Neural crest cell (in vitro differentiated cells): ENCODE measurements at places on chromosomes 5 and 9. TPM values are rescaled to one million over a fixed set of nuclear protein-coding genes. Genes with fewer than 3 reads are reported as not detected.

GRCh38 chr9:126499005-126499910 is 114.5 kb upstream of the LMX1B start:
- peaks cover 15% of the 10 kb centered on the region for H3K27me3 ChIP-seq
- DNase-seq, result peak; percentile 54
- H3K4me1 ChIP-seq, result peaks cover 6% of the 10 kb centered on the region
- H3K27ac ChIP-seq, result no peak overlapping the region
- H3K36me3 ChIP-seq, result no peaks in the 10 kb centered on the region
- peak overlapping the region; percentile 79 for H3K4me3 ChIP-seq

GRCh38 chr5:132294728-132295504 is 722 bp downstream of the SLC22A4 start:
- no peaks in the 10 kb centered on the region for H3K36me3 ChIP-seq
- H3K4me1 ChIP-seq, result peaks cover 17% of the 10 kb centered on the region
- H3K27me3 ChIP-seq, result peaks cover 26% of the 10 kb centered on the region
- H3K4me3 ChIP-seq, result peak overlapping the region; percentile 91

GRCh38 chr5:32458880-32459495 is 14.4 kb upstream of the ZFR start:
- peaks cover 5% of the 10 kb centered on the region for H3K27me3 ChIP-seq
- no peak overlapping the region for H3K27ac ChIP-seq
- no peak overlapping the region for H3K4me3 ChIP-seq

- peaks cover 3% of the 10 kb centered on the region for H3K27me3 ChIP-seq
- H3K36me3 ChIP-seq, result no peaks in the 10 kb centered on the region
- peaks cover 44% of the 10 kb centered on the region for H3K4me1 ChIP-seq
- no peak for DNase-seq
Observed at GRCh38 chr5:158856291-158856690, 243.4 kb downstream of the EBF1 start.

The PCDHA11 gene
- total RNA-seq, result 6.5 and 6.8 TPM in 2 replicates

The DPYSL3 gene
- 98.9 and 102 TPM in 2 replicates for total RNA-seq
